ENCODE measurements at places on chromosomes 2 and 18.

- no peak for DNase-seq
Observed at GRCh38 chr18:67428805-67429204, 87.7 kb downstream of the DSEL start.

GRCh38 chr18:73264562-73264921 lies 396.8 kb upstream of the NETO1 start:
- DNase-seq = no peak

- DNase-seq = no peak
Observed at GRCh38 chr2:195649629-195650190, 7.3 kb upstream of the SLC39A10 start.

DNA sequence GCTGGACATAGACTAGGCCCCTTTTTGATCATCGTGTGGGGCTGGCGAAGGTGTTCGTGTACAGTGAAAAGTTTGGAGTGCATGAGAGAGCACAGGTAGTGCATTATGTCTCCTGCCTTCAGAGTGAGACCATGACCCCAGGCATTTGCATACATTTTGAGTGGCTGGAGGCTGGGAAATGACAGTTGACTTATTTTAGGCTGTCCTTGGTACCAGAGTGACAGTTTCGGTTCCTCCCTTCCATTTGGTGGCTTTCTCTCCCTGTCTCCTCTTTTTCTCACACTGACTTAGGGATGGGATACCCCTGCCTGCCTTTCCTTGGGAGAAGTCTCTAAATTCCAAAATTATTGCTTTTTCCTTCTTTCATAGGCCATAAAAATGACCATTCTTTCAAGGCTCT lies 20.1 kb downstream of the SERPINB12 start:
- DNase-seq = no peak

DNA sequence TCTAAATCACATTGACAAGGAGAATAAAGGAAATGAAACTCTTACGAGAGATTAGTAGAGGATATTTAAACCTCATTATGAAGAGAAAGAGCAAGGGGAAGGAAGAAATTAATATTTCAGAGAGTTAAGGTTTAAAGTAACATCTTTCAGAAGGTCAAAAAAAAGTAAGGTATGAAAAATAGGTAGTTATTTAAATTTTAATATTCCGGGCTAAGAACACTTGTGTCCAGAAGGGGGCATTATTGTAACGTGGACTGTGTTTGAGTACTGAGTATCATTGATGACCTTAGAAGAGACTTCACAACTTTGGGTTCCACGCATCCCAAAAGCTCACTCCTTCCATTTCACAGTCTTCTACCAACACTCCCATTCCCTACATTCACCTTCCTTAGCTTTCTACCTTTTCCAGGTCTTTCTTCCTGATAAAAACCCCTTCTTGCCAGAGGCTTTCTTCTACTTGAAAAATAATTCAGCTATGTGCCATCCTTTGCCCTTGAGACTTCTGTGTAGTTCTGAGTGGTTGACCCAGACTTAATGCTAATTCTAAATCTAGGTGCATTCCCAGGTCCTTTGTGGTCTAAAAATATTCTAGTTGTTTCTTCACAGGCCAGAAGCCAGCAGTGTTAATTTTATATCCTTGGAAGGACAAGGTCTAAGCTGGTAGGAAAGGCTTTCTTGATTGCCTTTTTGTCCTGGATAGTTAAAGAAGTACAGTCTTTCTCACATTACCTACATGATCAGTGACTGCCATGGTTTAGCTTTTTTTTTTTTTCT lies 16.5 kb downstream of the DYNC1I2 start:
- DNase-seq = no peak

GRCh38 chr2:234254783-234255521 lies 204.4 kb downstream of the SPP2 start:
- DNase-seq = no peak

DNA sequence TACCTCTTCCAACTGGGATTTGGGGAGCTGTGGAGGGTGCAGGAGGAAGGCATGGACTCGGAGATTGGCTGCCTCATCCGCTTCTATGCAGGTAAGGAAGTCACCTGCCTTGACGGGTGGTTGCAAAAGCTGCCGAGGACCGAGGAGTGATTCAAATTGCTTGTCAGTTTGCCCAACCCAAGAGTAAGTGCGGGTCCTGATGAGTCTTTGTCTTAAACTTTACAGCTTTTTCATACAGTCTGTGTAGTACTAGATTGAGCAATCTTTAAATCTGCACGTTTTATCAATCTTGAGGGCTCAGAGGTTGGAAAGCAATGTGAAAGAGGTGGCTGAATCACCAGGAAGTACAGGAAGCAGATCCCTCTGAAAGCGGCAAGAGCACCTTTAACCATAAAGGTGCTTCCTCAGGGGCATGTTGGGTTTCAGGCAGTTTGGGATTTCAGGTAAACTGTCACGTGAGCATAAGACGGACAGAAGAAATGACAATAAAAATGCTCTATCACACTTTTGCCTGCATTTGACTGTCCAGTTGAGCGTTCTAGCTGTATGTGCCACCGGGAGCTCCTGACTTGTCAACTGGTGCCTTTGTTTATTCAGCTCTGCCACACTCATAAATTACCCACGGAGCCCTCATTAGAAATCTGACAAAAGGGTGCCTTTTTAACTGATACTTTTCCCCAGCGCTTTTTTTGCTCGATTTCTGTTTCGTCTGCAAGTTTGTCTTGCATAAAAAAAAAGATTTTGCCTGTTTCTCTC lies 2.0 kb downstream of the PHLPP1 start:
- peak; percentile 22 for DNase-seq

DNA sequence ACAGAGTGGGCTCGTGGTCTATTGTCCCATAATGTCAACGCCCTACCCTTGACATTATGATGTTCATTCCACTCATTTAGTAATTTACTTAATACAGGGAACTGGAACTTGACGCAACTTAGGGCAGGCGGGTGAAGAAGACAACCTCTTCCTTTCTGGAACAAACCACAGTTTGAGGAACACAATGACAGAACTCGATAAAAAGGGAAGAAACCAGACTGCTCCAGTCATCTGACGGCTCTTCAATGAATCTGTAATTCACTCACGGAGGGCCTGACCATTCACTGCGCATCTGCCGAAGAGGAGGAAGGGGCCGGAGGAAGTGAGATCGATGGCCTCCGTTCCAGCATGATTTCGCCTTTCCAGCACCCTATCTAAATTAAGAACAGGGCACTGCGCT lies 83.2 kb downstream of the BCL2 start:
- DNase-seq = no peak

DNA sequence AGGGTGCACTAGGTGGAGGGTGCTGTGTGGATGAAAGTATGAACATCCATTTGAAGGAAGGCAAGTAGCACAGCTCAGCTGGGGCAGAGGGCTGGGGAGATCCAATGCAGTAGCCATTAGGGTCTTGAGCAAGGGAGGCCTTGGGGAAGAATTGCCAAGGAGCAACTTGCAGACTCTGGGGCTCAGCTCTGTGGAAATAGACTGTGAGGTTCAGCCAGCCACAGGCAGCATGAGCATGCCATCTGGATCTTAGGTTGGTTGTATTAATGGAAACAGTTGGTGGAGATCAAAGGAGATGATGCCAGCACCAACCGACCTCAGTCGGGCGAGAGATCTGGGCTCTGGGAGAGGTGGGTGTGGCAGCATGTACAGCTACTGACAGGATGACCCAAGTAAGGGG lies 5.6 kb downstream of the ZAP70 start:
- no peak for DNase-seq

DNA sequence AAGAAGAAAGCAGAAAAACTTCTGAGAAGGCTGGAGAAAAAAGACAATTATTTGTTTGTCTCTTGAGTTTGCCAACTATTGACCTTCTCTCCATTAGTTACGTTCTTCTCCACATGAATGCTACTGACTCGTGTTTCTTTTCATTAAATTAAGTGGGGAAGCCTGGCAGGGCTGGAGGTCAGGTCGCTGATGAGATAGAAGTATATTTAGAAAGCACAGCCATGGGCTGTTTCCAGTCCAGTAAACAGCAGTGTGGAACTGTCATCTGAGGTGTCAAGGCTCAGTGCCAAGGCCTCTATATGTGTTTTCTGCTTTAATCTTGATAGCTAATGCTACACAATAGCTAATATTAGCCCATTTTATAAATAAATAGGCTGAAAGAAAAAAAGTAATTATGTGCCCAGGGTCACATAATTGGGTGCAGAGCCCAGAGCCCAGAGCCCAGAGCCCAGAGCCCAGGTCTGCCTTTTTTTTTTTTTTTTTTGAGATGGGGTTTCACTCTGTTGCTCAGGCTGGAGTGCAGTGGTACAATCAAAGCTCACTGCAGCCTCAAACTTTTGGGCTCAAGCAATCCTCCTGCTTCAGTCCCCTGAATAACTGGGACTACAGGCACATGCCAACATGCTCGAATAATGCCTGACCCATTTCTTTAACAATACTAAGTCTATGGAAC lies 6.3 kb downstream of the MSGN1 start:
- DNase-seq = no peak

DNA sequence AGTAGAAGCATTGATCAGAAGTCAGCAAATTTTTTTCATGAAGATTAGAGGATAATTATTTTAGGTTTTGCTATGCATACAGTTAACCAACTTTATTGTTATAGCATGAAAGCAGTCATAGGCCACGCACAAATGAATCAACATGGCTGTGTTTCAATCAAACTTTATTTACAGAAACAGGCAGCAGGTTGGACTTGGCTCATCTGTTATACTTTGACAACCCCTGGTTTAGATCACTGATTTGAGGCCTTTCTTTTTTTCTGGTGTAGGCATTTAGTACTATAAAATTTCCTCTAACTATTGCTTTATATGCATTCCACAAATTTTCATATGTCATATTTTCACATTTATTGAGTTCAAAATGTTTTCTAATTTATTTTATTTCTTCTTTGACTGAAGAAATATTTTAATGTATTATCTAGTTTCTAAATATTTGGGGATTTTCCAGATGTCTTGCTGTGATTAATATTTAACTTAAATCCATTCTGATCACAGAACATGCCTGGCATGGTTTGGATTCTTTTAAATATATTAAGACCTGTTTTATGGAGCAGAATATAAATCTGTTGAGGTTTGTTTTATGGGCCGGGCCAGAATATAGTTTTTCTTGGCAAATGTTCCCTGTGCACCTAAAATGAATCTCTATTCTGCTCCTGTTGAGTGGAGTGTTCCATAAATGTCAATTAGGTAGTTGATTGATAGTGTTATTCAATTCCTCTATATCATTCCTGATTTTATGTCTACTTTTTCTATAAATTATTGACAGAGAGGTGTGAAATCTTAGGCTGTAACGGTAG lies 116.3 kb upstream of the KLHL29 start:
- DNase-seq = no peak

- DNase-seq = no peak
Observed at GRCh38 chr2:217297096-217297495, 437.2 kb upstream of the TNP1 start.

DNA sequence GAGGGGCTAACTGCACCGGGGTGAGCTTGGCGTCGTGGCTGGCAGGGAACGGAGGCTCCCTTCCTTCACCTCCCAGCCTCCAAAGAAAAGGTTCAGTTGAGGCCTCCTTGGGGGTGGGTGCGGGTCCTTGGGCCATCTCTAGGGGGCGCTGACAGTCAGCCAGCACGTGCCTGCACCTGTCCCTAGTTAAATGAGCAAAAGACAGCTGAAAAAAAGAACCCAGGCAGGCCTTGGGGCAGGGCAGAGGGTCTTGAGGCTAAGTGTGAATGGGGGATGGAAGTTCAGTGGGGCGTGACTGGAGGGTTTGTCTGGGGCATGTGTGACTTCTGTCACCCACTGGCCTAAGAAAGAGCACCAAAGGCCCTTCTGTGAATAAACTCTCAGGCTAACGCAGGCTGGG lies 56.4 kb downstream of the ZFP36L2 start:
- DNase-seq = peak; percentile 67

DNA sequence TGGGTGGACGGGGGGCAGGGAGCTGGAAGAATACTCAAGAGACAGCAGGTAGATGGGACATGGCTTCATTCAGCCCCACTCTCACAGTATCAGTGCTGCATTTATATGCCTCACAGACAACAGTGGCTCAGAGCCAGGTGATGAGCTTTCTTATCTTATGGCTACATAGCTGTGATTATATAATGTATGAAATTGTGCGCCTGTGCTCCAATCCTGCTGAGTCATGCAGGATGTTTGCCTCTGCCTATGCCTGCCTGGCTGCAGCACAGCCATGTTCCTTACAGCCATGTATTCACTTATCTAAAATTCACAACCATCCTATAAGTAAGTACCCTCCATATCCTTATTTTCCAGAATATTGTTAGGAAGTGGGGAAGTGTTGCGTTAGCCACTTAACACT lies 37.7 kb upstream of the RNF103 start:
- DNase-seq = no peak

DNA sequence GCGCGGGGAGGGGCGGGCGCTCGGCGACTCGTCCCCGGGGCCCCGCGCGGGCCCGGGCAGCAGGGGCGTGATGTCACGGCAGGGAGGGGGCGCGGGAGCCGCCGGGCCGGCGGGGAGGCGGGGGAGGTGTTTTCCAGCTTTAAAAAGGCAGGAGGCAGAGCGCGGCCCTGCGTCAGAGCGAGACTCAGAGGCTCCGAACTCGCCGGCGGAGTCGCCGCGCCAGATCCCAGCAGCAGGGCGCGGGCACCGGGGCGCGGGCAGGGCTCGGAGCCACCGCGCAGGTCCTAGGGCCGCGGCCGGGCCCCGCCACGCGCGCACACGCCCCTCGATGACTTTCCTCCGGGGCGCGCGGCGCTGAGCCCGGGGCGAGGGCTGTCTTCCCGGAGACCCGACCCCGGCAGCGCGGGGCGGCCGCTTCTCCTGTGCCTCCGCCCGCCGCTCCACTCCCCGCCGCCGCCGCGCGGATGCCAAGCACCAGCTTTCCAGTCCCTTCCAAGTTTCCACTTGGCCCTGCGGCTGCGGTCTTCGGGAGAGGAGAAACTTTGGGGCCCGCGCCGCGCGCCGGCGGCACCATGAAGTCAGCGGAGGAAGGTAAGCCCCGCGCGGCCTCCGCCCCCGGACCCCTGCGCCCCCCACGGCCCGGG lies at the start of gene NFATC1:
TSS of gene NFATC1 (plus strand) at position 170 of the 644 bp plus-strand sequence. CDS start at position 465, 295 bp downstream.
- peak; percentile 73 for DNase-seq

DNA sequence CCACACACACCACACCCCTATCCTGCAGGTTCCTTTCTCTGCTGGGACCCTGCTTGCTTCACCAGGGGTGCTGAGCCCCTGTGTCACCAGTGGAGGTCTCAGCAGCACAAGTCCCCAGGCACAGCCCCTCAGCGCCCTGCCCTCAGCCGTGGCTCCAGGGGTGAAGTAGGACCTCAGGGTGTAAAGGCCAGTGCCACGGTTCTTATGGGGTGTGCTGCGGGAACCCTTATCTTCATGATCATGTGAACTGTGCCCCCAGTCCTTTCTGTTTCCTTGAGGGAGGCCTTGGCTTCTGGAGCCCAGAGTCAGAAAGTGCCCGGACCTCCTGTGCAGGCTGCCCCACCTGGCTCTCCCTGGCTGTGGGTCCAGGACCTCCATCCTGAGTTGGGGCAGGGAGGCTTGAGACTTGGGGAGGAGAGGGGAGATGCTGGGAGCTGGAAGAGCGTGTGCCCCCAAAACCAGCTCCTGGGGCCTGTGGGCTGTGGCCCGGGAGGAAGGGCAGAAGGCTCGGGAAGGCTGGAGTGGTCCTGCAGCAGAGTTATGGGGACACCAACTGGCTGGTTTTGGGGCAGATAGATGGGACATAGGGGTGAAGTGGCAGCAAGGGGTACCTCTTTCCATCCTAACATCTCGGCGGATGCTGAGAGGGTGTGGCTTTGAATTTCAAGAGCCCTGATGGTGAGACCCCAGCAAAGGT lies 20.2 kb upstream of the KLF11 start:
- no peak for DNase-seq

All from T-cell (primary cell).